ENCODE measurements at places on chromosomes 11 and 22. TPM values are rescaled to one million over a fixed set of nuclear protein-coding genes. Genes with fewer than 3 reads are reported as not detected.
A peak's percentile ranks its signal among the peaks of the same experiment; 100 is the strongest.

- peak; percentile 92 for DNase-seq
Observed at GRCh38 chr11:105244160-105244825, 104.7 kb upstream of the CARD18 start.

- no peak for DNase-seq
Observed at GRCh38 chr11:120139316-120140069, 1.6 kb upstream of the TRIM29 start.

DNA sequence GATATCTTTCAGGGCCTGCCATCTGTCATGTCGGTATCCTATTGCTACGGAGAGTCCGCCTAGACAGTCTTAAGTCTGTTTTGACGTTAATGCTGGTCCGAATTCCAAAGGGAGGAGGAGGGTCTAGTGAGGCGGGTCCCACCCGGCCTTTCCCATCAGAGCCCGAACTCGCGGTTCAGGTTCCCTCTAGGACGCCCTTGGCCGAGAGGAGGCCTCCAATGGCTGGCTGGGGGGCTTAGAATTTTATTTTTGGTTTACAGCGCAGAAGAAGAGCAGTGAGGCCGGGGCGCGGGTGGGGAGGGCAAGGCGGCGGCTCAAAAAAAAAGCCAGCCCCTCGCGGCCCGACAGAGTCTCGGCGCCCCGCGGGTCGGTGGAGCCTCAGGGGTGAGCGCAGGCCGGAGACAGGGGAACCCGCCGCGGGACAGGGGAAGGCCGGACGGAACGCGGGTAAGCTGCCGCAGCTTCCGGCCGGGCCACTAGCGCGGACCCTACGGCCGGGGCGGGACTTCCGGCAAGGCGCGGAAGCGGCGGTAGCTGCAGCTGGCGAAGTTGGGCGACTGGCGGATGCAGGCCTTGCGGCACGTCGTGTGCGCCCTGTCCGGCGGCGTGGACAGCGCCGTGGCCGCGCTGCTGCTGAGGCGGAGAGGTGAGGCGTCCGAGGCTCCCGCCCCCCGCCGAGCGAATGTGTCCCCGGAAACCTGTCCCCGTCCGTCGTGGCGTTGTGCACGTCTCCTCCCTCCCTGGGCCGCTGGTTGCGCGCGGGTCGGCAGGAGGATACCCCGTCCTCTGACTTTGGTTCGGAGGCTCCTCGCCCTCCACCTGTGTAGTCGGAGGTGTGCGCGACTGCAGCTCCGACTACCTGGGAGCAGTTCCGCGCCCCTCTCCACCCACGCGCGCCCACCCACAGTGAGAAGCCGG is at the start of gene TRMU:
TSS of gene TRMU (plus strand) at position 514 of the 918 bp plus-strand sequence. CDS start at position 565, 51 bp downstream.
- DNase-seq, result peak; percentile 82

GRCh38 chr22:46259374-46259773 is 3.8 kb downstream of the PKDREJ start:
- no peak for DNase-seq

- DNase-seq, result peak; percentile 56
Observed at GRCh38 chr11:19595840-19596751, 116.5 kb upstream of the NAV2 start.

DNA sequence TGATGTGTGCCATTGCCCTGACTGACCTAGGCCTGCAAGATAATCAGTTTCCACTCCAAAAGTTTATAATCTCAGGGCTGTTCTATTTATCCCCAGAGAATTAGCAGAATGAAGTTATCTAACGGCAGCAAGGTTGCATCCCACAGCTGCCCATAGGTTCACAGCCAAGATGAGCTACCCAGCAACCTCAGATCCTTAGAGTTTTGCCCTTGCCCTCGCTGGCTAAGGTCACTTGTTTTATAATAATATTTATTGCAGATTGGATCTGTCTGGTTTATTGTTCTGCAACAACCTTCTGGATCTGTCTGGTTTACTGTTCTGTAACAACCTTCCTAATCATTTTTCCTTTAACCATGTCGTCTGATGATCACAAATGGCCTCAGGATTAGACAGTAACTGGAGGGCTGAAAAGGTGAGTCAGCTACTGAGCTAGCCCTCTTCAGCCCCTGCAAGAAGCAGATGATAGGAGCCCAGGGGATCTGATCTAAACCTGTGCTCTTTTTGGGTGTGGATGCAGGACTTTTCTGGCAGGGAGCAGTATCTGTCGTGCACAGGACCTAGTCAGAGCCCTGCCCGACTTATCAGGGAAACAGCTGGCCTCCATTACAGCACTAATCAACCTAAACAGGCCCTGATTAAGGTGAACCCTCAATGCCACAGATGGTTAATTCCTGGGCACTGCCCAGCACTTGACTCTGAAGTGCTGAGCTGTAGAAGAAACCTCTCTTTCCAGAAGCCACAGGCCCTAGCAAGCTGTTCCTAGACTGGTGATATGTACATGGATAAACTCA is 642.9 kb upstream of the KIRREL3 start:
- DNase-seq, result no peak

GRCh38 chr22:38298312-38299005 is 18.8 kb downstream of the CSNK1E start:
- DNase-seq, result peak; percentile 27

- no peak for DNase-seq
Observed at GRCh38 chr11:21289686-21290085, 620.3 kb downstream of the NELL1 start.

GRCh38 chr22:18023509-18024275 is 669 bp downstream of the MICAL3 start:
- DNase-seq, result peak; percentile 83

GRCh38 chr11:123698546-123699127 is 42.8 kb downstream of the ZNF202 start:
- no peak for DNase-seq

GRCh38 chr11:63445720-63446119 is 45.2 kb downstream of the PLAAT5 start:
- DNase-seq, result peak; percentile 43

- DNase-seq, result no peak
Observed at GRCh38 chr11:70307176-70307575, 36.7 kb downstream of the PPFIA1 start.

- peak; percentile 29 for DNase-seq
Observed at GRCh38 chr11:120295099-120295498, 30.0 kb upstream of the TLCD5 start.

GRCh38 chr11:128298271-128298670 is 289.1 kb downstream of the ETS1 start:
- DNase-seq, result no peak

DNA sequence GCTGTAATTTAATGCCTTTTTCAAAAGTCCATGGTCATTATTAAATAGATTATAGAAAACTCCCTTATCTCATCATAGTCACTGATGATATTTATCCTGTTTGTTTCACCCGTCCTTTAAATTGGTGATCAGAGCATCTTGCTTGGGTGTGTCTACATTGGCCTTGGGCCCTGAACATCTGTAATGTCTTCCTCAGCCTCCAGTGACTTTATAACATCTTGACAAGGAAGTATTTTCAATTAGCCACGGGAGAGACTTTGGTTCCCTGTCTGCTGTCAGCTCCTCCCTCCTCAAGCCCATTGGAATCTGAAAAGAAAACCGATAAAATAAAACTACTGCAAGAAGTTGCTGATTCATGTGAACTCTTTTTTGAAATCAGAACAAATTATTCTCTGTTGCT is 116.9 kb upstream of the TTC12 start:
- peak; percentile 62 for DNase-seq

DNA sequence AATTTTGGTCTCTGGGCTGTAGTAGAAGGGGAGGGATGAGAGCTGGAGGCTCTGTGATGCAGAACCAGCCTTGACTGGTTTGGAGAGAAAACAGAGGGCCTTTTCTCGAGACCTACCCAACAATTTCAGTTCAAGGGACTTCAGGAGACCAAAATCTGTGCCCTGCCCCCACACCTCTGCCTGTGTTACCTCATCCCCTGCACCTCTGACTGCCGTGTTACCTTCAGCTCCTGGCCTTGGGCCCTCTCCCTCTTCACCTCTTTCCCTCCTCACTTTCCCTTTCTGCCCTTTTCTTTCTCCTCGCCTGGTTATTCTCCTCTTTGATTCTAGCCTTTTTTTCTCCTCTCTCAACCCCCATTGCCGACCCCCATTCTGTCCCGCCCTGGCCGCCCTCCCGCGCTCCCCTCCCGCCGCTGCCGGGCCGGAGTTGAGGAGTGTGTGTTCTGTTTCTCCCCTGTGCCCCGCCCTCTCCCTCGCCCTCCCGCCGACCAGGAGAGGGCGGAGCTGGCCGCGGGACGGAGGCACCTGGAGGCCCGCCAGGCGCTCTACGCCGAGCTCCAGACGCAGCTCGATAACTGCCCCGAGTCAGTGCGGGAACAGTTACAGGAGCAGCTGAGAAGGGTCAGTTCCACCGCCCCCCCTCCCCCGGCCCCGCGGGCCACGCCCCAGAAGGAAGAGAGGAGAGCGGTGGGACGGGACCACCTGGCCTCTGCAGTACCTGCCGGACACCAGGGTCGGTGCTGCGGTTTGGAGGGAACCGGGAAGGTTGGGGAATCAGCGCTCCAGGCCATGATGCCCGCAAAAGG is 27.2 kb downstream of the PHLDB1 start:
- DNase-seq, result no peak

DNA sequence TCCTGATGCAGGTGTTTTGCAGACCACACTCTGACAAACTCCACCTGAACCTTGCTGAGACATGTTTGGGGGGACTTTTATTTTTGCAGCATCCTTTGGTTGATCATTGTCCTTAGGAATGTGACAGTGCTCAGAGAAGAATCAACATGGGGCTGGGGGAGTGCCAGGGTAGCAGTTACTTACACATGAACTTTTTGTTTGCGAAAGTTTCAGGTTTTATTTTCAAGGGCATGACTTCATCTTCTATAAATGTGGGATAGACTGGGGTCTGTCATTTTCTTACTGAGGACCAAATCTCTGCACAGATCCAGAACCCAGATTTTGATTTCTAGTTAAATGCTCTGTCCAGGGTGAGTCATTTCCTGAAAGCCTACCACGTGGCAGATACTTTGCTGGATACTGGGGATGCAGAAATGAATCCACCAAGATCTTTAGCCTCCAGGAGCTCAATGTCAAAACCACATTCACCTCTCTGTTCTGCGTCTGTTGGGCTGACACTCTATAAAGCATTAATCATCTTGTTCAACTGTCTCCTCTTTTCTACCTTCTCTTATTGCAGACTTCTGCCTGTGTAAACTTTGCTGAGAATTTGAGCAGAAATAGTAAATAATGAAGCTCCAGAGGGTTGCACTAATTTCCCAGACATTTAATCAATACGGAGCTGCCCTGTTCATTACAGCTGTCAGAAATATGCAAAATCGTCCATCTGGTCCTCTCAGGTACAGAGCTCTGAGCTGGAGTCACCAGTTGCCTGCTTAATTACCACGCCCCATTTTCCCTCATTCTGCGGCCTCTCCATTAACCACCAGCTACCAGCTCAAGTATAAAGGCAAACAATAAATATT is 387.9 kb downstream of the MIAT start:
- DNase-seq, result peak; percentile 92

GRCh38 chr11:78310500-78310909 is 107.1 kb downstream of the GAB2 start:
- DNase-seq, result peak; percentile 12

DNA sequence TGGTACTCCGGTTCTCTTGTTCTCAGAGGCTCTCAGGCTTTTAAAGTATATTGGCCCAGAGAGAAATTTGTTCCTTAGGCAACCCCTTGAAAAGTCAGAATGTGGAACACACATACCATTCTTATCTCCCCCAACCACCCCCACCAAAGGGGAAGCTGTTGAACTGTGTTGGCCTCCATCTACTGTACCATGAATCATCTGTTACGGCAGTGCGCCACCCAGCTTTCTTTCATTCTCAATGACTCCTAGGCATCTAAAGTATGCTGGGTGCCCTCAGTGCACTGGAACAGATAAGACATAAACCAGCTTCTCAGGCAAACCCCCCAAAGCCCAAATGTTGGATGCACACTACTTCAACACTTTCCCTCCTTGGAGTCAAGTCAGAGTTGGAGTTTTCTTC is 696.2 kb upstream of the TENM4 start:
- no peak for DNase-seq

GRCh38 chr11:90288212-90288821 is 65.5 kb upstream of the CHORDC1 start:
- peak; percentile 15 for DNase-seq

DNA sequence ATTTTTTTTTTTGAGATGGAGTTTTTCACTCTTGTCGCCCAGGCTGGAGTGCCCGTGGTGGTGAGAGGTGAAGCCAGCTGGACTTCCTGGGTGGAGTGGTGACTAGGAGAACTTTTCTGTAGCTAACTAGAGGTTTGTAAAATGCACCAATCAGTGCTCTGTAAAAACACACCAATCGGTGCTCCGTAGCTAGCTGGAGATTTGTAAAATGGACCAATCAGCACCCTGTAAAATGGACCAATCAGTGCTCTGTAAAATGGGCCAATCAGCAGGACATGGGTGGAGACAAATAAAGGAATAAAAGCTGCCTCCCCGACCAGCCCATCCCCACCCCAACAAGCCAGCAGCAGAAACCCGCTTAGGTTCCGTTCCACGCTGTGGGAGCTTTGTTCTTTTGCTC is 4.4 kb upstream of the RAPSN start:
- DNase-seq, result no peak

DNA sequence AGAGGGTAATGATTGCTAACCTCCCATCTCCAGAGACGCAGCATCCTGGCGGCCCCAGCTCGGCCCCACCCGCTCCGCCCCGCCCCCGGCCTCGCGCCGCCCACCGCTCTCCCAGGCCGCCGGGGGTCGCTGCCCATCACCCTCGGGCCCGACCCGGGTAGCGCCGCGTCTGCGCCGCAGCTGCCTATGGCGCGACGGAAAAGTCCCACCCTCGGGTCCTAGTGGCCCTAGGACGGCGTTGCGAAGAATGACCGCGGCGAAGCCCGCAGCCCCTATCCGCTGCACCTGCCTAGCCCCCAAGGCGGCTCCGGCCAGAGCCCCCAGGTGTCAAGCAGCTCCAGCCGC is 457 bp downstream of the CPSF7 start:
- peak; percentile 64 for DNase-seq

- DNase-seq, result no peak
Observed at GRCh38 chr11:330307-330693, 9.6 kb upstream of the IFITM3 start.

DNA sequence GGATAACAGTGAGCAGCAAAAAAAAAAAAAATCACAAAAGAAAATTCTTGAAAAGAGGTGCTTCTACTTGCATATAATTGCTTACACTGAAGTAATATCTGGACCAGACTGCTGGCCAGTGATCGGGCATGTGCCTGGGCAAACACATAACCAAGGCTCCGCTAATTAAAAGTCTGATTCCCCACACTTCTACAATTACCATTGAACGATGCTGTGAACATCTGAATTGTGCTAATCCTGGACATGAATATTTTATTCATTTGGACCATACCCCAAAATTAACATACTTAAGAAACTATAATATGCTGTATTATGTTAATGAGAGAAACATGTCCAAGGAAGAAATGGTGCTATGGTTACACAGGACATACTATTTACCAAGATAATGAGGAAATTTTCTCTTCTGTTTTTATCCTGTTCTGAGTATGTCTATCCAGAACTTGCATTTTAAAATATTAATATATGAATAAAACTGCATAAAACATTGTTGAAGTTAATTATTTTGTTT is 69.8 kb downstream of the LRRC4C start:
- DNase-seq, result no peak

GRCh38 chr11:85431319-85431718 is 195.8 kb downstream of the DLG2 start:
- DNase-seq, result no peak

- no peak for DNase-seq
Observed at GRCh38 chr22:49170053-49170452, 657.6 kb downstream of the BRD1 start.

The MOGAT2 gene
- not detected for total RNA-seq

The SLC22A25 gene
- not detected for total RNA-seq

The CAVIN3 gene
- total RNA-seq, result 367 TPM

The MS4A7 gene
- total RNA-seq, result not detected

The GVQW3 gene
- total RNA-seq, result 3.6 TPM

The CALCB gene
- total RNA-seq, result not detected

The PRR33 gene
- total RNA-seq, result not detected

The OR2AT4 gene
- not detected for total RNA-seq

The RAB39A gene
- total RNA-seq, result 1.1 TPM

The ADAMTS15 gene
- total RNA-seq, result 2.5 TPM

The NAP1L4 gene
- total RNA-seq, result 90.2 TPM

The OR8A1 gene
- not detected for total RNA-seq
